ENCODE measurements at places on chromosomes 2 and 18.

GRCh38 chr2:73072416-73072815 is 904 bp upstream of the SFXN5 start:
- DNase-seq, result no peak

GRCh38 chr2:102437122-102437521 is 14.2 kb downstream of the IL18RAP start:
- no peak for DNase-seq

- no peak for DNase-seq
Measured at GRCh38 chr2:144645083-144645778, 125.3 kb upstream of the ZEB2 start.

GRCh38 chr2:16386031-16386430 is 279.6 kb downstream of the CYRIA start:
- DNase-seq, result no peak

DNA sequence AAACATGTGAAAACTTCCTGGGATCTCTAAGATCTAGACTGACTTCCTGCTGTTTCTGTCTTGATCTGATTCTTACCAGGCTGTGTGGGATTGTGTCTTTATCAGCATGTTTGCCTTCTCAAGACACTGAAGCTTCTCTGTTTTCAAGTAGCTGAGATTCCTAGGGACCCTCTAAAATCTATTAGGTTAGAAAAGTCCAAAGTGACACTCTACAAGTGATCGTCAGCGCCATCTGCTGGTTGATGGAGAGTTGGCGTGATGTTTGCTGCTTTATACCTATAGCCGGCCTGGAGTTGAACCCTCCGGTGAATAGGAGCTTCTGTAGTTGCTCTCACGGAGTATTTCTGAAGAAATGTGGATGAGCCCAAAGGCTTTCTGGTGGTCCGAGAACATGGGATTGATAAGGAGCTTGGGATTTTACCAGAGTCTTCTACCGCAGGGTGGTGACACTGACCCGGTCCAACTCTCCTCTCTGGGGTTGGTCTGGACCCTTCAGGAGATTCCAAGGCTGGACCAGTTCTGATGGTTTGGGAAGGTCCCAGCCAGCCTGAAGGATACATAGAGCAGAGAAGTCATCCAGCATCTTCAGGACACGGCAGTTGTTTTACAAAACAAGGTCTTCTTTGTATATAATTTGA is 96.0 kb upstream of the TTC39C start:
- DNase-seq, result no peak

- no peak for DNase-seq
Measured at GRCh38 chr2:197599285-197599965, 76.0 kb downstream of the RFTN2 start.

DNA sequence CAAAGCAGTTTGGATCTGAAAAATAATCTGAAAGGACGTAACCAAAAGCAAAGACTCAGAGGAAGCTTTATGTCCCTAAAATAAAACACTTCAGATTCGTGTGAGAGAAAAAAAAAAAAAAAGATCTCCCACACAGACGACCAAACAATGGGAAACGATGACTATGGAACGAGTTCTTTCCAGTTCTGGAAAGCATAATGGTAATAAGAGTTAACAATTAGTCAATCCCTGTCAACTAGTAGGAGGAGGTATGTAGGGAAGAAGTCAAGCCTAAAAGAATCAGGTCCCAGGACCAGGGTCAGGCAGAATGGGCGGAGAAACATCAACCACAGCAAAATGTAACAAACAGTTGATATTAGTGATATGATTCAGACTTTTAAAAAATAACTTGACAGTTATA is 170.3 kb upstream of the SETBP1 start:
- no peak for DNase-seq
